ENCODE measurements at places on chromosomes 5 and 9.

DNA sequence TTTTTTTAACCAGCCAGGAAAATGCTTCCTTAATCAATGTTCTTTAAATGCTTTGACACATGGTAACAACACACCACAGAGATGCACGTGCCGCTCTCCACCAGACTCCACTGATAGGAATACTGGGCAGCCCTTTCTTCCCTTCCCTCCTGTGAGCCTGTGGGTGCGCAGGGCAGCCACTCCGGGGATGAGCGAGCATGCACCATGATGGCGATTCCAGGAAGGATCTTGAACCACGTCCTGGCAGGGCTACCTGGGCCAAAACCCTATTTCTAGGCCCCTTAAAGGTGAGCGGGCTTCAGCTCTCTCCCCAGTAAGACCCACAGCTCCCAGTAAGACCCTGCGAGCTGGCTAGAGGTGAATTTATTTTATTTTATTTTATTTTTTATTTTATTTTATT is 128.2 kb downstream of the MVB12B start:
- no peak for DNase-seq

GRCh38 chr9:114031948-114032840 is 45.9 kb downstream of the AMBP start:
- no peak for DNase-seq

DNA sequence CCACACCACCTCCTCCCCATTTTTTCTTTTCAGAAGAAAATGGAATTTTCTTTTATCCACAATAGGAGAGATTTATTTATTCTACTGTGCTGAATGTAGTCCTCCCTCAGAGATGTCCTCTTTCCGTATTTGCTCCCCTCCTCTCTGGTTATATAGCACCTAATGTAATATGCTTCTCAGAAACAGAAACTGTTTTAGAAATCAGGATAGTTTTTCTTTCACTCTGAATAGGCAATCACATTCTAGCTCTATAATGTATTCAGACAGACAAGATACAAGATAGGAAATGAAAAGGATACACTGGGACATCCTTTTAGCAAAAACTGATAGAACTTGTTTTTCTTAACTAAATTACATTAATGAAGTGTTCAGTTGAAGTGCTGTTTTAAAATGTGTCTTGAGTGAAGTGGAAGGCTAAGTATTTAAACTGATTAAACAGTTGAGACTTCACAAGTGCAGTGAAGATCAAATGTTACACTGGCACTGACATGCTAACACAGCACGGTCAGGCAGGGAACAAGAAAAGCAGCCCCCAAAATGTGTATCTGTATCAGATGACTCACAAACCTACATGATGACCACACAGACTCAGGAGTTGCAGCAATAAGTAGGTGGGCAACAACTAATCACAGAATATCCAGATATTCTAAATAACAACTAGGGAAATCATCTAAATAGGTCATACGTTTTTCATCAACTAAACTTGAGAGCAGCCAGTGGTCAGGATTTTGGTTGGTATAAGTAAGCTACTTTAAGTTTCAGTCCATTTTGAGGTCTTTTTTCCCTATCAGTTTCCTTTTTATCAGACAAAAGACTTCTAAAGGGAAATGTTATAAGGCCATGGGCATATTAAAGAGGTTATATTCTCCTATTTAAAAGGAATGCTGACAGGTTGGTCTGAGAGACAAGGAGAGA is 260.4 kb downstream of the MLLT3 start:
- DNase-seq, result no peak

DNA sequence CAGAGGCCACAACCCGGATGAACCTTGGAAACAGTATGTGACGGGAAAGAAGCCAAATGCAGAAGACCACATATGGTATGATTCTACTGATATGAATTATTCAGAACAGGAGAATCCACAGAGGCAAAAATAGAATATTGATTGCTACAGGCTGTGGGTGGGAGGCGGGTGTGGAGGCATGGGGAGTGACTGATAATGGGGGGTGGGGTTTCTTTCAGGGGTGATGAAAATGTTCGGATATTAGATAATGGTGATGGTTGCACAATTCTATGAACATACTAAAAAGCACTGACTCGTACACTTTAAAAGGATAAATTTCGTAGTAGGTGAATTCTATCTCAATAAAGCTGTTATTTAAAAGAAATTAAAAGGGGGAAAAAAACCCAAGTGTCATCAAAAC is 10.7 kb downstream of the IL4 start:
- DNase-seq, result no peak

GRCh38 chr5:73451224-73452130 is 2.9 kb upstream of the FOXD1 start:
- peak; percentile 64 for DNase-seq

All from activated CD4-positive, alpha-beta T cell treated with anti-CD3 and anti-CD28 coated beads for 4 hours (primary cell).